ENCODE measurements at places on chromosomes 1 and 21. TPM values are rescaled to one million over a fixed set of nuclear protein-coding genes. Genes with fewer than 3 reads are reported as not detected.

DNA sequence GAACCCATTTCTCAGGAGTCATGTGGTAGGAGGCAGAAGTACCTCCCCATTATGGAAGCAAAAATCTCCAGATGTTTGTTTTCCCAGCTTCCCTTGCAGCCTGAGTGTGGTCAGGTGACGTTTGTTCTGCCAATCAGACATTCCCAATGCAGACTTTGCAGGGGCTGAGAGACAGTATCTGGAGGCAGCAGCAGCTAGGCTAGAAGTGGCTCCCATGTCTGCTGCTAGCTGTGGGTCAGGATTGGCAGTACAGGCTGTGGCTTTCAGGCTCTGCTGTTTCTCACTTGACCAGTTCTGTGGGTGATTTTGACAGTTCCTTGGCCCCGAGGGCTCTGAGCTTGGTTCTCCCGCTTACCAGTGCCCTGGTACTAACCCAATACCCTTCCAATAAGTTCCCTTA, 58.6 kb upstream of the NBPF3 start:
- no peak for DNase-seq

Gene RBM11
- 0.23 TPM for total RNA-seq

GRCh38 chr1:153769221-153769620, 6.0 kb upstream of the SLC27A3 start:
- no peak for DNase-seq

- no peak for DNase-seq
Observed at GRCh38 chr1:16175610-16176553, 20.0 kb upstream of the EPHA2 start.

DNA sequence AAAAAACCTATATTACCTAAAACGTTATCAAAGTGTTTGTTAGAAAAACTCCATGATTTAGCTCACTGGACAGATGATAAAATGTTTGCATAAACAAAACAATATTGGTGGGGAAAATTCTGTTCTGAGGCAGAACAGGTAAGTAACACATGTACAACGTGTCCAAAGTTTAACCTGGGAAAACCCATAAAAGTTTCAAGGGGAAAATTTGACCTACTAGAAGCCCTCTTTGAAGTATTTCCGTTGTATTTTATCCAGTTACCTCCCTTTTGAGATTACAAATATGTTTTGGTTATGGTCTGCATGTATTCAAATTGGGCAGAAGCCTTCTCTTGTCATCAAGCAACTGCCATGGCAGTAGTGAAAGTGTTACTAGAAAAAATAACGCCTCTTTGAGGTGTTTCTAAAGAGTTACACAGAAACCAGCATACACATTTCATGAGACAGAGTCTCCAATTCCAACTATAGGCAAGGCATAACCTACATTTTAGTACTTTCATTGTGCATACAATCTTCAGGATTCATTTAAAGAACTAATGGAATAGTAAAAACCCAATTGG, 58.0 kb upstream of the PDC start:
- DNase-seq, result no peak

- DNase-seq, result no peak
Observed at GRCh38 chr1:43573066-43573800, 42.5 kb downstream of the PTPRF start.

DNA sequence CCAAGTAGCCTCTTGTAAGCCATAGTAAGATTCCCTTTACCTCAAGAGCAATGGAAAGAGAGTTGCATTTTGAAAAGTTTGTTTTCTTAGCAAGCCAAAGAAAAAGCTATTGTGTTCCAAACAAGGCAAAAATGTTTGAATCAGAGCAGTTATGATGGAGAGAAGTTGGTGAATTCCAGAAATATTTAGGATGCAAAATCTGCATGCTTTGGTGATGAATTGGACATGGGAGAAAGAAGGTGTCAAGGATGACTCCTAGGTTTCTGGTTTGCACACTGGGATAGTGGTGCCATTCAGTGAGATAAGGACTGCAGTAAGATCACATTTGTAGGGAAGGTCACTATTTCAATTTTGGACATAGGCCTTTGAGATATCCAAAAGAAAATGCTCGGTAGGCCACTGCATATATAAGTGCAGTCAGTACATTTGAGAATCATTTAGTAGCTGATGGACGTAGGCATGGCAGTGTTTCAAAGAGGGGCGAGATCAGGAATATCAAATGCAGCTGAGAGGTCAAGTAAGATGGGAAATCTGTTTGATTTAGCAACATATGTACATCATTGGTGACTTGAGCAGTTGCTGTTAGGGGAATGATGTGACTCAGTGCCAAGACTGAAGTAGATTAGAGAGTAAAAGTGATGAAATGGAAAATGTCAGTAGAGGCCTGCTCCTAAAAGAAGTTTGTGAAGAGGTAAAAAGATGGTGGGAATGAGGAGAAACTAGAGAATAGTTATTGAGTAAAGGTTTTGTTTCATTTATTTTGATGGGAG, 33.9 kb upstream of the GPR25 start:
- DNase-seq, result no peak

DNA sequence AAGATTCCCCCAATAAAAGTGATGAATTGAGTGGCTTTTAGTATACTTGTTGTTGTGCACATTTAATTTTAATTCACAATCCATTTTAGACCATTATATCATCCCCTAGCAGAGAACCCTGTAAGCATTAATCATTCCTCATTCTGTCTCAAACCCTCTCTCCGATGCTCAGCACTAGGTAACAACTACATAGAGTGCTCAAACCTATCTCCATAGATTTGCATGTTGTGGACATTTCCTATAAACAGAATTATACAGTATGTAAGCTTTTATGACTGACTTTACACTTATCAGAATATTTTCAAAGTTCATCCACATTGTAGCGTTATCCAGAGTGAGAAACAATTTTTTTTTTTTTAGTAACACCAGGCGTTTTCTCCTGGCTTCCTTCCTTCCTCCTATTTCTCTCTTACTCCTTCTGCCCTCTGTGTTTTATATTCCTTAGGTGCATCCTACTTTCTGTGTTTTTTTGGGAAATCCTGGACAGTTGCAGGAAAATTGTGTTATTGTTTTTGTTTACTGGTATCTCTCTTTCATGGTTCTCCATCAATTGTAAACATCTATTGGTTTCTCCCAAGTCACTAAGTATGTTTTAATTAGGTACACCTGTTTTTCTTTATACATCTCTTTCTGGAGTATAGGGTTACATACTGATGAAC, 1528.0 kb upstream of the TPTE start:
- no peak for DNase-seq

Gene AVPR1B
- total RNA-seq, result not detected

DNA sequence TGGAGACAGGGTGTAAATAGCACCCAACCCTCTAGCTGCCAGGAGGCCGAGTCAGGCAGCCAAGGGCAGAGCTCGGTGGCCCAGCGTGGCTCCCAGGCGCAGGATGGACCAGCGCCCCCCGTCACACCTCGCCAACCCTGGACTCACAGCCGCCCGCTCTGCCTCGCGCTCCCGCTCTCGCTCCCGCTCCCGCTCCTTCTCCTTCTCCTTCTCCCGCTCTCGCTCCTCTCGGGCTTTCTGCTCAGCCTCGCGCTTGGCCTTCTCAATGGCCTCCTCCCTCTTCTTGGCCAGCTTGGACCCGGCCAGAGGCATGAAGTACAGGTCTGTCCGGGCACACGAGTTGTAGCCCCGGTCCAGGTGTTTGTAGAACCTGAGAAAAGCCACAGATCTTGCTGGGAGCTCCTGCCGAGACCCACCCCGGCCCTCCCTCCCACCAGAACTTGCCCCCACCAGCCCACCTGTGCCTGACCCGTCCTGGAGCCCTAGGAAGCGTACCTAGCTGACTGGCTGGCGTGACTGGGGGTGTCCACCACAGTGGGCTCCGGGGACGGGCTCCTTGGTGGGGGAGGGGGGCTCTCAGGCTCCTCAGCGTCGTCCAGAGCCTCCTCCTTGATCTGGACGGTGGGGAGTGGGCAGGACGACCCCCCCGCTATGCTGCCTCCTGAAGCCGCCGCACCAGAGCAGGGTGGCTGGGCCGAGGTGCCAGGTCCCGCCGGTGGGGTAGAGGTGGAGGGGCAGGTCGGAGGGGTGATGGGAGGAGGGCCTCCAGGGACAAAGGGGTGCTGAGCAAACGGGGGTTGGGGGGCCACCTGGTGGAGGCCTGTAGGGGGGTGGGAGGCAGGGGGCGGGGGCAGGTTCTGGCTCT, 41.9 kb downstream of the SLC45A1 start:
- DNase-seq, result no peak

Gene KRTAP12-2
- not detected for total RNA-seq

- no peak for DNase-seq
Observed at GRCh38 chr21:24671901-24672300, 935.4 kb downstream of the MRPL39 start.

DNA sequence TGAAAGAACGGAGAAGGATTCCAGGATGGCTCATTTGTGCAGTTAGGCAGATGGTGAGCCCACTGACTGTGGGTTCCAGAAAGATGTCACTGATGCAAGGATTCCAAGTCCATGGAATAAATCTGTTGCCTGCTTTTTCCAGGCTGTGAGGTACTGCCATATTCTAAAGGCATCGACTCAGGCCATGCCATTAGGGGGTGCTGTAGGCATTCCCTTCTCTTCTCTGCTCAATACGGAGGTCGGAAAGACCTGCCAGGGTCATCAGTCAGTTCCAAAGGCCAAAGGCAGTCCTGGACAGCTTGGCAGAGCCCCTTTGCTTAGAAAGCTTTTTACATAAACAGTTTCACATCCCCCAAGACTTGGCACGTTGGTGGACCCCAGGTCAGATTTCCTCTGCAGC, 31.7 kb upstream of the TMEM125 start:
- DNase-seq, result no peak

DNA sequence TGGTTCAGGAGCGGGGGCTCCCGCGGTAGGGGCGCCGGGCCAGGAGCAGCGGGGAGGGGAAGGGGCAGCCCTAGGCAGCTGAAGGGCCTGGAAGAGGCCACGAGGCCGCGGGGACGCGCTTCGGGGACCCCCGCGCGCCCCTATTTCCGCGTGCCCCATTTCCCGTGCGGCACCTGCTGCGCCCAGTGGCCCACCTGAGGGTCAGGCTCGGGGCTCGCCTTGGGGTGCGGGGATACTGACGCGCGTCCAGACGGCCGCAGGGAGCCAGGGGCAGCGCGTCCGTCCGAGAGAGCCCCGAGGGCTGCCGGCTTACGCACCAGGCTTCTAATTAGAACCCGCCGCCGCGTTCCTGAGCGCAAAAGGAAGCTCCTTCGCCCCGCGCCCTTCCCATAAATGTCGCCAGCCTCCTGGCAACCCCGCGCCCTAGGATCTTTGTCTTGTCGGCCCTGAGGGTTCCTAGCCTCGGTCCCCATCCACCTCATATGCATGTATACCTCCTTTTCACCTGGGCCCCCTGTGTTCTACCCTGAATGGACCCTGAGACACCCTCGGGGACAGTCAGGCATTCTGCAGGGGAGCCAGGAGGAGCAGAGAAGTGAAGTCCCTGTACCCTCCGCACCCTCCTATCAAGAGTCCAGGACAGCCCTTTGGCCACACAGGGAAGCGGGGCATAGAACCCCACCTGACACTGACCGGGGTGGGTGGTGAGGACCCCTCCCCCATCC, 1.8 kb downstream of the WNT3A start:
- no peak for DNase-seq

DNA sequence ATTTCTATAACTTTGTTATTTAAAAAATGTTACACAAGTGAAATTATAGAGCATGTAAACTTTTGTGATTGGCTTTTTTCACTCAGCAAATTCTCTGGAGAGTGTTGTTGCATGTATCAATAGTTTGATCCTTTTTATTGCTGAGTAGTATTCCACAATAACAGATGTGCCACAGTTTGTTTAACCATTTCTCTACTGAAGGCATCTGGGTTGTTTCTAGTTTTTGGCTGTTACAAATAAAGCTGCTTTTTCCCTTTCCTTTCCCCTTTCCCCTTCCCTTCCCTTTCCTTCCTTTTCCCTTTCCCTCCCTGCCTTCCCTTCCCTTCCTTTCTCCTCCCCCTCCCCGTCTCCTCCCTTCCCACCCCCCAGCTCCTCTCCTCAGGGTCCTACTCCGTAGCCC, 15.9 kb downstream of the TUFT1 start:
- no peak for DNase-seq

Gene SELENBP1
- 2.7 TPM for total RNA-seq

Gene LHX4
- total RNA-seq, result 0.14 TPM

Gene RXRG
- not detected for total RNA-seq

Gene BCAN
- not detected for total RNA-seq

Measured in epithelial cell of proximal tubule (primary cell).